Mesangial cell (primary cell): ENCODE measurements at places on chromosomes 2 and 18. TPM values are rescaled to one million over a fixed set of nuclear protein-coding genes. Genes with fewer than 3 reads are reported as not detected.

Gene TRABD2A
- total RNA-seq, result 0.49 and 0.51 TPM in 2 replicates

Gene TMX3
- 16.9 and 21.7 TPM in 2 replicates for total RNA-seq

Gene RSAD2
- 0.25 TPM in 1 of 2 replicates, not detected in the other for total RNA-seq

Gene MATN3
- total RNA-seq, result 7.4 and 9.9 TPM in 2 replicates

Gene CRACDL
- 0.33 and 5.7 TPM in 2 replicates for total RNA-seq

Gene ZNF519
- 1.9 and 4.6 TPM in 2 replicates for total RNA-seq

Gene PARD3B
- 2.0 and 5.5 TPM in 2 replicates for total RNA-seq

Gene LAMA1
- 14.3 and 17.5 TPM in 2 replicates for total RNA-seq

Gene CXCR2
- not detected in 2 replicates for total RNA-seq

Gene AQP12B
- total RNA-seq, result not detected in 2 replicates

Gene SPATA3
- not detected in 2 replicates for total RNA-seq

Gene IL36A
- total RNA-seq, result not detected in 2 replicates

Gene USP40
- 25.3 and 31.6 TPM in 2 replicates for total RNA-seq

Gene LIMS3
- total RNA-seq, result 0.81 and 4.3 TPM in 2 replicates

Gene RTP5
- not detected in 2 replicates for total RNA-seq

Gene GALNT14
- 73.3 and 217 TPM in 2 replicates for total RNA-seq

Gene CPLX4
- total RNA-seq, result not detected in 2 replicates

Gene RAB6C
- not detected in 2 replicates for total RNA-seq

Gene RESP18
- total RNA-seq, result not detected in 2 replicates

Gene SAG
- not detected in 2 replicates for total RNA-seq

Gene SLC4A5
- under 0.01 and 0.51 TPM in 2 replicates for total RNA-seq

Gene MAPK4
- total RNA-seq, result under 0.01 and 0.63 TPM in 2 replicates

Gene ASPRV1
- 0.16 TPM in 1 of 2 replicates, not detected in the other for total RNA-seq
